ENCODE measurements at places on chromosomes 12 and 14.

DNA sequence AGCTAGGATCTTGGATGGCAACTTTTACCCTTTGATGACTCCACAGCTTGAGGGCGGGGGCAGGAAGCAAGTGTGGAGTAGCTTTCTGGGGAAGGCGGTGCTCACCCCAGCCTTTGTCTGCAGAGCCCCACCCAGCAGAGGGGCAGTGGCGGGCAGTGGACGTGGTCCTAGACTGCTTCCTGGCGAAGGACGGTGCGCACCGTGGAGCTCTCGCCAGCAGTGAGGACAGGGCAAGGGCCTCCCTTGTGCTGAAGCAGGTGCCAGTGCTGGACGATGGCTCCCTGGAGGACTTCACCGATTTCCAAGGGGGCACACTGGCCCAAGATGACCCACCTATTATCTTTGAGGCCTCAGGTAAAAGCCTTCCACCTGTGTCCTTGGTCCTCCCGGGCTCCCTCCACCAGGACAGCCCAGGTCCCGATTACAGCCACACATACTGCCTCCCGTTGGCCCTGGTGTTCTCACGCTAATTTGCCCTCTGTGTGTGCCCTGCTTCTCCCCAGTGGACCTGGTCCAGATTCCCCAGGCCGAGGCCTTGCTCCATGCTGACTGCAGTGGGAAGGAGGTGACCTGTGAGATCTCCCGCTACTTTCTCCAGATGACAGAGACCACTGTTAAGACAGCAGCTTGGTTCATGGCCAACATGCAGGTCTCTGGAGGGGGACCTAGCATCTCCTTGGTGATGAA is 1.2 kb downstream of the TAPBPL start:
- no peak for DNase-seq

DNA sequence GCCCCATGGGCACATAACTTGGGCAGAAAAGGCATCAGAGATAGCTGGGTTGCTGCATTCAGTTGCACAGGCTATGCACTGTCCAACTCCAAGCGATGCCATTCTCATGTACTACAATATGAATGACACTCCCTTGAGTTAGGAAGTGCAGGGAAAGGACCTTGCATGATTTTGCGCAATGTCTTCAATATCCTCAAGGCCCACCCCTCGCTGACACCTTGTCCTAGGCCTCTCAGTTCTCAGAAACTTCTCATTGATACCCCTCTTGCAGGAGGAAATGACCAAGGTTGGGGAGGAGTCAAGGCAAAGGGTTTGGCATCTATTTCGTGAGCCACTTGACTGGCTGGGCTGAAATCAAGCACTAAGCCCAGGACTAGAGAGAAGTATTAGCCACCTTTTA is 70.4 kb downstream of the ARL6IP4 start:
- no peak for DNase-seq

DNA sequence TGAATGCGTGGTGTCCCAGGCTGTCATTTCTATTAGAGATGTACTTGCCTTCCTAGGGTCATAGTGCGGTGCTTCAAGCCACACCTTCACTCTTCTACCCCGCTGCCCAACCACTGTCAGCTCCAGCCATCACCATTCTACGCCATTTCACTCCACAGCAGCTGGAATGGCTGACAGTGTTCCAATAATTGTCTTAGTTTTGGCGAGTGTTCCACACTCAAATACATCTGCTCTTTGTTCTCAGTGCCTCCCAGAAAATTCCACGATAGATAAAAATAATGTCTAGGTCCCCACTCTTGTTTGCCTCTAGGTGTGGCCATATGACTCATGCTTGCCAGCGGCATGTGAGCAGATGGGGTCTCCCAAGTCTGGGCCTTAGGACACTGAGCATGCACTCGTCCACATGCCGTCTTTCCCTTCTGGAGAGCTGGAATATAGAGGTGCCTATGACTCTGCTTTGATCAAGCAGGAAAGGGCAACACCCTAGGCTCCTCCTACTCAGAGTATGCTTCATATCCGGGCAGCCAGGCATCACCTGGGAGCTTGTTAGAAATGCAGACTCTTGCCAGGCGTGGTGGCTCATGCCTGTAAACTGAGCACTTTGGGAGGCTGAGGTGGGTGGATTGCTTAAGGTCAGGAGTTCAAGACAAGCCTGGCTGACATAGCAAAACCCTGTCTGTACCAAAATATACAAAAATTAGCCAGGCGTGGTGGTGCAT is 163.0 kb downstream of the BRMS1L start:
- no peak for DNase-seq

- DNase-seq: no peak
These were observed 16.0 kb downstream of the NELL2 start for GRCh38 chr12:44859998-44860689.

GRCh38 chr14:53606203-53606602 is 350.4 kb downstream of the BMP4 start:
- DNase-seq: no peak

- no peak for DNase-seq
These were observed 170.1 kb downstream of the NRXN3 start for GRCh38 chr14:78340250-78340649.

DNA sequence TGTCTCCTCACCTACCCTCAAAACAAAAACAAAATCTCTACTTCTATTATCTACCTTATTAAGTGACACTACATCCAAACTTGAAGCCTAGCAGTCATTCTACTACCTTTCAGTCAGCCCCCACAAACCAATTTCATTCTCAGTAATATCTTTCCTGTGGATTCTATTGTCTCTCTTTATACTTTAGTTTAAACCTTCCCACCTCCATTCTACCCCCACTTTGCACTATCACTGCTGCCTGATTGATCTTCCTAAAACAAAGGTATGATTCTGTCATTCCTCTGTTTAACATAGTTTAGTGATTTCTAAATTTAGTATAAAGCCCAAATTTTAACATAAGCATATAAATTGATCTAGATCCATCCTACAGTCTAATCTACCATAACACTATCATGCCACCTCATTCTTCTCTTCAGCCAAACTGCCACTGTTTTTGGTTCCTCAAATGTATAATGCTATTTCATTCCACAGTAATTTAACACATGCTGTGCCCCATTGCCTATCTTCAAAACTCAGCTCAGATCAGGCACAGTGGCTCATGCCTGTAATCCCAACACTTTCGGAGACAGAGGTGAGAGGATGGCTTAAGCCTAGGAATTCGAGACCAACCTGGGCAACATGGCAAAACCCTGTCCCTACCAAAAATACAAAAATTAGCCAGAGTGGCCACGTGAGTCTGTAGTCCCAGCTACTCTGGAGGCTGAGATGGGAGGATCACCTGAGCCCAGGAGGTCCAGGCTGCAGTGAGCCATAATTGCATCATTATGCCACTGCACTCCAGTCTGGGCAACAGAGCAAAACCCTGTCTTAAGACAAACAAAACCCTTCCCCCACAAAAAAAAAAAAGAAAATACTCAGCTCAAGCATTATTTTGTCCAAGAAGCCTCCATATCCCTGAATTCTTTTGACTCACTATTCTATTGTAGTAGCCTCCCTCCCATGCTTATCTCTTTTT is 3.1 kb upstream of the STRN3 start:
- no peak for DNase-seq

- DNase-seq: no peak
These were observed 141.3 kb downstream of the ZNF664 start for GRCh38 chr12:124114316-124114715.

GRCh38 chr12:17344649-17345048 is 738.7 kb upstream of the LMO3 start:
- DNase-seq: no peak

GRCh38 chr12:13102461-13103195 is 839 bp downstream of the GSG1 start:
- DNase-seq: no peak

- DNase-seq: no peak
These were observed 327.5 kb upstream of the RTL1 start for GRCh38 chr14:101230851-101231550.

- DNase-seq: no peak
These were observed 33.9 kb upstream of the FAM222A start for GRCh38 chr12:109679501-109680263.

GRCh38 chr12:9606736-9607372 is 862 bp downstream of the KLRB1 start:
- no peak for DNase-seq

GRCh38 chr12:22457085-22457484 is 87.3 kb downstream of the C2CD5 start:
- DNase-seq: no peak

DNA sequence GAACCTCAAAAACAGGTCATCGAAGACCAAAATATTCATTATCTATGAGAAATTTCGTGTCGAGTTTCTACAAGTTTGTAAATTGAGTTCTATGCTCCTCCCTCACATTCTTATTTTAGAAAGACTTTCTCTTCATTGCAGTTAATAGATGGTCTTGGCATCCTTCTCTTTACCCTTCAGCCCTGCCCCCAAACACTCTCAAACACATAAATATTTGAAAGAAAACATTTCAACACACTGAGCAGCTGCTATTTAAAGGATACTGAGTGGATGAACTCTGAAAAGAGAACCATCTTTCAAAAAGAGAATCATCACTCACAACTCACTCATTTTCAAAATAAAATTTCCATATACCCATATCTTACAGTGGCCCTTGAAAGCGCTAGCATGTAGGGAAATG is 67.1 kb downstream of the NUAK1 start:
- no peak for DNase-seq

- no peak for DNase-seq
These were observed 60.9 kb downstream of the SERPINA3 start for GRCh38 chr14:94673071-94673470.

- DNase-seq: peak; percentile 80
These were observed 160.6 kb upstream of the SYT1 start for GRCh38 chr12:78703820-78704525.

GRCh38 chr14:94599656-94600004 is 12.6 kb upstream of the SERPINA3 start:
- DNase-seq: no peak

GRCh38 chr12:67786086-67786485 is 137.5 kb downstream of the DYRK2 start:
- DNase-seq: no peak

DNA sequence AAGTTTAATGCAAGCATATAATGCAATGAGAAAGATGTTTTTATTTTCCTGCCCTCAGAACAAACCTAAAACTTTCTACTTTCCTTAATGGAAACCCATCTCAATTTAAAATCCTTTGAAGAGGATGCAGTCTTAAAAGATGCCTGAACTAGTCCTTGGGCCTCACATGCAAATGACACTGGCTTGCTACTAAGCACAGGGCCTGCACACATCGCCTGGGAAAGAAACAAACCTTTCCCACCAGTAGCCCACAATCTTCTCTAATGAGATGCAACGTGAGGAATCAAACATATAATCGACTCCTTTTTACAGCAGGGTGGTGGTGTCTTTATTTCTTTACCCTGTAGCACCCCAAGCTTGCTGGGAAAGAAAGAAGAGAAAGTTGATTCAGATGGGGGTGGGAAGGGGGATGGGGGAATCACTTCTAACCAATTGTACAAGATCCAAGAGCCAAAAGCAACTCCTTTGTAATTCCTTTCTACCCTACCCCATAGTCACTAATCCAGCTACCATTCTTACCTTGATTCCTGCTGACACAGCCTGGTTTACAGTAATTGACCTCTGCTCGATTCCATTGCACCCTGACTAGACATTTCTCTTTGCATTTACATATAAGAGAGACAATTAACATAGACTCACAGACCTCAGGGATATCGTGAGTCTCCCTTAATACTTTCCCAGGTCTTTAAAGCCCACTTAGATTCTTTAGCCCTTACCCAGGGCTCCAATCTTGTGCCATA is 69.5 kb upstream of the FERMT2 start:
- DNase-seq: no peak

DNA sequence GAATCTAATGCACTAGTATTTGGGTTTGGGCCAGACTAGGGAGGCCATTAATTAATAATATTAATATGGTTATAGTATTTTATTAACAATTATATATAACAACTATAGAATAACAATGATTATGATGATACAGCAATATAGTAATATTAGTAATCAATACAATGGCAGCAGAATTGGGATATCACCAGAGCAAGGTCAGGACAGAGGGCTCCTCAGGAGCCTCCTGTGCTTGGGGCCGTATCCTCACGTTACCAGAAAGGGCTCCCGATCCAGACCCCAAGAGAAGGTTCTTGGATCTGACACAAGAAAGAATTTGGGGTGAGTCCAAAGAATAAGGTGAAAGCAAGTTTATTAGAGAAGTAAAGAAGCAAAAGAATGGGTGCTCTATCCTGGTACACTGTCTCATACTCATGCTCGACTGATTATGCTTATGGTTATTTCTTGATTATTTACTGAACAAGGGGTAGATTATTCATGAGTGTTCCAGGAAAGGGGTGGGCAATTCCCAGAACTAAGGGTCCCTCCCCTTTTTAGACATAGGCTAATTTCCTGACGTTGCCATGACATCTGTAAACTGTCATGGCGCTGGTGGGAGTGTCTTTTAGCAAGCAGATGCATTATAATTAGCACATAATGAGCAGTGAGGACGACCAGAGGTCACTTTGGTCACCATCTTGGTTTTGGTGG is 61.6 kb downstream of the RIN3 start:
- DNase-seq: no peak

GRCh38 chr12:28512876-28513275 is 322.6 kb downstream of the CCDC91 start:
- DNase-seq: no peak

- no peak for DNase-seq
These were observed 22.5 kb downstream of the CABP1 start for GRCh38 chr12:120662879-120663278.

- DNase-seq: no peak
These were observed 149.0 kb upstream of the RMST start for GRCh38 chr12:97313471-97314190.

- no peak for DNase-seq
These were observed 150.4 kb downstream of the PPM1H start for GRCh38 chr12:62784576-62784975.

DNA sequence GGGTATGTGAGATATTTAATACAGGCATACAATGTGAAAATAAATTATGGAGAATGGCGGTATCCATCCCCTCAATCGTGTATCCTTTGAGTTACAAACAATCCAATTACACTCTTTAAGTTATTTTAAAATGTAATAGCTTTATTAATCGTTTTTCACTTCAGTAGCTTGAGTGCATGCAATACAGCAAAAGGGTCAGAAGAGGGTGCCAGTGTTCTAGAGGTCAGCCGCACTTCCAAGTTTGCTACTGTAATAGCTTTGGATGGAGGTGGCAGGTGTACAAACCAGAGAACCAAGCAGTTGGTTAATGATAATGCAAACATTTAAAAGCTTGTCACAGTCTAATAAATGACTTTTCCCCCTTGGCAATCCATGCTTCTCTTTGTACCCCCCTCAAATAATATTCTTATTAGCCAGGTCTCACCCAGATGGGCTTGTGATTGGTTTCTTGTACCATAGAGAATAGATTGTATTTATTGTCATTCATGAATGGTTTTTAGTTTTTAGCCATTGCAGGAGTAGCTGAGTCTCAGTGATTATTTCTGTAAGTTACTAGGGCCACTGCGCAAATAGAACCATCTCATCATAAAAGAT is 127.0 kb downstream of the ERC1 start:
- DNase-seq: peak; percentile 27

DNA sequence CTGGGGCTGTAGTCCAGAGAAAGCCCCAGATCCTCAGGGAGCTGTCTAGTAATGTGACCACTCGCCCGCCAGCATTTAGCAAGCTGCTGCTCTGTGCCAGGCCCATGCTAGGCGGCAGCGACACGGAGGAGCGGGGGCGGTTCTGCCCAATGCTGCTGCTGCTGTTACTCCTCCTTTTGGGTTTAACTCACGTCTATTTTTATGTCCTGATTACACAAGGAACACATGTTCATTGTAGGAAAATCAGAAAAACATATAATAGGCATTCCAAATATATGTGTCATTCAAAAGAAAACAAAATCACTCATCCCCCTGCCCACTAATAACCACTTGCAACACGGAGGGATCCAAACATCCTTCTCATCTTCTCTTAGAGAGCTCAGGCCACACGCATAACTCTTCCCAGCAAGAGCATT is 30.4 kb downstream of the CCDC92 start:
- peak; percentile 87 for DNase-seq

Measured in AG09309 (cell line).